ENCODE measurements at places on chromosomes 5 and 9.

DNA sequence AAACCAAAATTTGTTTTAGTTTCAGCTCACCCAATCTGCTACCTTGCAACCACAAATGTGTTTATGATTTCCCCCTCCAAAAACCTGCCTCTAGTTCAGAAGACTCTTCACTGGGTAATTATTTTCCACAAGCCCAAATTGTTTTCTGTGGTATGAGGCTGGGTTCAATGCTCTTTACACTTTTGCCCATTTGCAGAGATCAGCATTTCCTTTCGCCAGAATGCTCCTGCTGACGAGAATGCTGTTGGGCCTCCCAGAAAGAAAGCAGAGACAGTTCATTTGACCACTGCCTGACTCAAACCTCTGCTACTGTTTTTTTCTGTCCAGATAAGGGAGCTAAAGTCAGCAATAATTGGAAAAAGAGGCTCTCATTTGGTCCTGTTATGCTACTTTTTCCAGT is 427.3 kb downstream of the PDE4D start:
- no peak for DNase-seq

DNA sequence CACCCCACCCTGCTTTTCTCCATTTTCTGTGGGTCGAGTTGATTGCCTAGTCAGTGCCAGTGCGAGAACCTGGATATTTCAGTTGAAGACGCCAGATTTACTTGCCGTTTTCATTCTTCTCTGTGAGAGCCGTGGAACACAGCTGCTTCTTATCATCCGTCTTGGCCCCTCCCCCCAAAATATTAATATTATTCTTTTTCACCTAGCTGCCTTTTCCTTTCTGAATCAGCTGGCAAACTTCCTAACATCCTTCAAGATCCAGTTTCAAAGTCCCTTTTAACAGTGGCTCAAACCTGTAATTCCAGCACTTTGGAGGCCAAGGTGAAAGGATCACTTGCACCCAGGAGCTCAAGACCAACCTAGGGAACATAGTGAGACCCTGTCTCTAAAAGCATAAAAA is 117.1 kb upstream of the RASA1 start:
- no peak for DNase-seq

DNA sequence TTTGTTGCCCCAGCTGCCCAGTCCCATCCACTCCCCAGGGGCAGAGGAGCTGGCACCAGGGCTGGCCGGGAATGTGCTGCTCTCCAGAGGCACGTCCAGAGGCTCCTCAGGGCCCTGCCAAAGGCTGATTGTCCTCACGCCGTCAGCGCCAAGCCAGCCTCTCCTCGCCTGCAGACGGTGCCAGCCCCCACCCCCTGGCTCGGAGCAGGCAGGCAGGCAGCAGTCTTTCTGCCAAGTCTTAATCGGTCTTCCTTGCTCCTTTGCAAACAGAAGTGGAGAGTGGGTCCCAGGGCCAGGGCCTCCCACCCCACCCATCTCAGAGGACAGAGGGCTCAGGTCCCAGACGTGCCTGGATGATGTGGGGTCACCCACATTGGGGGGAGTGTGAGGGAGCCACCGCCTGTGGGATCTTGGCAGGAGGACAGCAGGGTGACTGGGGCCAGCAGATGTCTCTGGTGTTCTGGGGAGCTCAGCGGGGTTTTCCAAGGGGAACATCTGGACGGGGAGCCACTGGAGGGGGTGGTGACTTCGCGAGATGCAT is 36.3 kb downstream of the FAM163B start:
- DNase-seq = no peak

- no peak for DNase-seq
These were observed 5.6 kb downstream of the ZNF462 start for GRCh38 chr9:106868565-106868964.

- no peak for DNase-seq
These were observed 23.4 kb downstream of the CPLX2 start for GRCh38 chr5:175894793-175895192.

GRCh38 chr9:87108661-87109060 is 161.4 kb upstream of the GAS1 start:
- no peak for DNase-seq

DNA sequence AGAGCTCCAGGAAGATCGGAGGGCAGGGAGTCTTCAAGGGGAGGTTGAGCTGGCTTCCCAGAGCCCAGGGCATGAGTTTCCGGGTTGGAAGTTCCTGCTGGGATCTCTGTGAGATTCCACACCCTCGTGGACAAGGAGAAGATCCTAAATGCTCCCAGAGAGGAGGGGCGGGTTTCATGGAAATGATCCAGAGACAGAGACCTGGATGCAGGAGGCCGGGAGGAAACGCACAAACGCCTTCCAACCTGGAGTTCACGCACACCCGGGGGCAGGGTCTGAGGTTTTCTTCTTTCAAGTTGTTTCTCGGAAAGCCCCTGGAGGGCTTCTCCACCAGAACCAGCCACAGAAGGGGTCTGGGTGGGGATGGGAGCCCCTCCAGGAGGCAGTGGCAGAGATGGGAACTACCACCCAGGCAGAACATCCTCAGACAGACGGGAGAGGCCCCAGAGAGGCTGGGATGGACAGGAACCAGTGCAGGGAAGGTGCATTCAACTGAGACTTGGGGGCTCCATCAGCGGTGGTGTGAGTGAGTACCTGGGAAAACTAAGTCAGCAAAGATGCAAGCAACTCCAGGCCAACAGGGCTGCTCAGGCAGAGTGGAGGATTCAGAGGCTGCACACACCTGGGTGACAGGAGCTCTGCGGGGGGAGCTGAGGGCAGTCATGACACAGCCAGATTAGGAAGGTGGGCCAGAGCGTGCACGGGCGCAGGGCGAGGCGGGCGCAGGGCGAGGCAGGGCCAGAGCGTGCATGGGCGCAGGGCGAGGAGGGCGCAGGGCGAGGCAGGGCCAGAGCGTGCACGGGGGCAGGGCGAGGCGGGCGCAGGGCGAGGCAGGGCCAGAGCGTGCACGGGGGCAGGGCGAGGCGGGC is 52.1 kb upstream of the EXOC3 start:
- no peak for DNase-seq

DNA sequence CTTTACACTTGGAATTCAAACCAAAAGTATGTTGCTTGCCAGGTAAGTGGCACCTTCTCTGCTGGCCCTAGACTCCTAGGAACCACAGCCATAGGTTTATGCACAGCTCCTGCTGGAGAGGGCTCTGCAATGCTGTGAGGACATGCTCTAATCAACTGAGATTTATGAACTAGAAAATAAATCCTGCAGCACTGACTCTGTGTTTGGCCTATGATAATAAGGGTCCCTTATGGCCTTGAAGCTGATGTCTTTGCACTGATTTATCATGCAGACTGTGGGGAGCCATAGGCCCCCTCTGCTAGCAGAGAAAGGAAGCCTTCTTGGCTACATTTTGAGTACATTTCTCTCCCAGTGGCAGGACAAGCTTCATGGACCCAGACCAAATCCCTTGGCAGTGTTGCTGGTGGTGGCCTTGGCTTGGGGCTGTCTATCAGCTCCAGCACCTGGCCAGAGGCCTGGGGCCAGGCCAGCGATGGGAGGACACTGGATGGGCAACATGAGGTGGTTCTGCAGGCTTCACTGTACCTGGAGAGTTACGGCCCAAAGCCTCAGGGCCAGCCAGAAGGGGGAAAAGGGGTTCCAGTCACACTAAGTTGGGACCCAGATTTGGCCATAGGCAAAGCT is 178.0 kb downstream of the SEMA6A start:
- DNase-seq = no peak

DNA sequence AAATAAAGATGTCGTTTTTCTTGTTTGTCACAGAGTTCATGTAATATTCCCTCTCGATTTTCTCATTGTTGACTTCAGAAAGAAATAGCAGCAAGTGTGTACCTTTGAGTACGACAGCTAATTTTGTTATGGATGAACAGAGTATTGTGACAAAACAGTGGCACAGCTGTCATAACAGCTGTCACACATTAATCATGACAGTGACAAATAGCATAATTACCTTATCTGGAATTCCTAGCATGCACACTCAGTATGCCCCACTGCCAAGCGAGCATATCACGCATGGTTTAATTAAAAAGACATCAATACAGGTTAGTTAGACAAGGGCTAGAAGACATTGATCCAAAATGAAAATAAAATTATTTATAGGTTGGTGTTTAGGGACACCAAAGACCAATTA is 375.1 kb downstream of the SPATA31D1 start:
- DNase-seq = no peak

GRCh38 chr5:76145945-76146344 is 62.8 kb downstream of the SV2C start:
- no peak for DNase-seq

GRCh38 chr5:72160959-72161358 is 53.7 kb downstream of the MAP1B start:
- DNase-seq = no peak

DNA sequence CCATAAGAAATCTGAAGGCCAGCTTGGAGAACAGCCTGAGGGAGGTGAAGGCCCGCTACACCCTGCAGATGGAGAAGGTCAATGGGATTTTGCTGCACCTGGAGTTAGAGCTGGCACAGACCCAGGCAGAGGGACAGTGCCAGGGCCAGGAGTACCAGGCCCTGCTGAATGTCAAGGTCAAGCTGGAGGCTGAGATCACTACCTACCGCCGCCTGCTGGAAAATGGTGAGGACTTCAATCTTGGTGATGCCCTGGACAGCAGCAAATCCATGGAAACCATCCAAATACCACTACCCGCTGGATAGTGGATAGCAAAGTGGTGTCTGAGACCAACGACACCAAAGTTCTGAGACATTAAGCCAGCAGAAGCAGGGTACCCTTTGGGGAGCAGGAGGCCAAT is 100.5 kb upstream of the MAN2A1 start:
- DNase-seq = no peak

GRCh38 chr5:74885170-74885569 is 19.0 kb upstream of the FAM169A start:
- no peak for DNase-seq

- DNase-seq = no peak
These were observed 146.5 kb downstream of the LPAR1 start for GRCh38 chr9:110891760-110892159.

DNA sequence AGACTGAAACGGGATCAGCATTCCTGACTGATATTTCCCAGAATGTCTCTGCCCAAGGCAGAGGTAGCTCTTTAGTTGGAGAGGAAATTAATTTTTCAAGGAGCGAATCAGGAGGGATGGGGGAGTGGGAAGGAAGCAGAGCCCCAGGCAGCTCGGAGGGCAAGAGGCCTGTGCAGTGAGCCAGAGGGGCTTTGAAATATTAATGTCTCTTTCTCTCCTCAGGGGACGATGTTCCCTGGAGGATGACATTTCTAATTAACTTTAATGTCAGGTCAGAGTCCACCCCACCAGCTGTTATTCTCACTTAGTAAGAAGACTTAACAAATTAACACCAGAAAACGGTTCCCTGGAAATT is 45.6 kb downstream of the SLC6A7 start:
- no peak for DNase-seq

GRCh38 chr5:139155333-139155732 is 42.8 kb downstream of the SIL1 start:
- no peak for DNase-seq

GRCh38 chr5:160641405-160641804 is 210.6 kb downstream of the ATP10B start:
- no peak for DNase-seq

DNA sequence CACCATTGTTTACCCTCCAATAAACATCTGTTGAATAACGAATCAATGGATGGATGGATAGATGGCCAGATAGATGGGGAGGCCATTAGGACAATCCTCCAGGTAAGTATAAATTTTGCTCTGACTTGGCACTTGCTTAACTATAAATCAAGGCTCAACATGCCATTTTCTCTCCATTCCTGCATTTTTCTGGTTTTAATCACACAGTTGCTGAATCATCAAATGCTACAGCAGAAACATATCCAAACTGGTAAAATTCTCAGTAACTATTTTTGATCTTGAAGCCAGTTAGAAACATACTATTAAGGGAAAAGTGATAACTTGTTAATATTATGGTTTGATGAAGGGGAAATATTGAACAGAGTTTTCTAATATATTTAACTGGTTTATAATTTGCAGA is 71.5 kb upstream of the MTAP start:
- no peak for DNase-seq

DNA sequence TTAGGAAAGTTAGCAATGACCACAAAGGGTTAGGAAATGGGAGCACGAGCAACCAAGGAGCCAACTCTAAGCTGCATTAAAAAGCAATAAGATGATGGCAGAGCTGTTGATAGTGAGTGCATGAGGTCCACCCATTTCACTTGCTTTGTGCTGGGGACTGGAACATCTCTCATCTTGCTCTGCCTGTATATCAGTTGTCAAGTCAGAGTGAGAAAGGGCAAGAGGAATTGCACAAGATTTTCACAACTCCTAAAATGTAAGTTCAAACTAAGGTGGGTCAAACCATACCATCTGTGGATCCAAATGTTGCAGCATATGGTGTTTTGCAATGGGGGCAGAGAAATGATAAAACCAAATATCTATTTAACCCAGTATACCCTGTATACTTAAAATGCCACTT is 2.8 kb upstream of the ESM1 start:
- DNase-seq = no peak

DNA sequence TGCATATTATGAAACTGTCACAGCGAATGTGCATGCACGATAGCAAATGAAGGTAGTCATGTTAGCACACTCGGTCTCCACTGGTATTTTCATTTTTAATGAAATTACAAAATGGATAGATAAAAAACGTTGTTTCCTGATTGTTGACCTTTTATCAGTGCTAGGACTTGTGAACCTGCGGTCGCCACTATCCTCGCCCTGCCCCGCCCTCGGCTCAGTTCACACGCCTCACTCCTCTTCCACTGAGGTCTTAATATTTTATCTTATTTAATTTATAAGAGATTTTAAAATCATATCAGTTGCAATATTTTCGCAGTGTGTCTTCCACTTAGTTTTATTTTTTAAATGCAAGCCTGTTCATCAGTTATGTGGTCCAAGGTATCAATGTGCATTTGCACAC is 382.6 kb upstream of the IRX4 start:
- DNase-seq = no peak

DNA sequence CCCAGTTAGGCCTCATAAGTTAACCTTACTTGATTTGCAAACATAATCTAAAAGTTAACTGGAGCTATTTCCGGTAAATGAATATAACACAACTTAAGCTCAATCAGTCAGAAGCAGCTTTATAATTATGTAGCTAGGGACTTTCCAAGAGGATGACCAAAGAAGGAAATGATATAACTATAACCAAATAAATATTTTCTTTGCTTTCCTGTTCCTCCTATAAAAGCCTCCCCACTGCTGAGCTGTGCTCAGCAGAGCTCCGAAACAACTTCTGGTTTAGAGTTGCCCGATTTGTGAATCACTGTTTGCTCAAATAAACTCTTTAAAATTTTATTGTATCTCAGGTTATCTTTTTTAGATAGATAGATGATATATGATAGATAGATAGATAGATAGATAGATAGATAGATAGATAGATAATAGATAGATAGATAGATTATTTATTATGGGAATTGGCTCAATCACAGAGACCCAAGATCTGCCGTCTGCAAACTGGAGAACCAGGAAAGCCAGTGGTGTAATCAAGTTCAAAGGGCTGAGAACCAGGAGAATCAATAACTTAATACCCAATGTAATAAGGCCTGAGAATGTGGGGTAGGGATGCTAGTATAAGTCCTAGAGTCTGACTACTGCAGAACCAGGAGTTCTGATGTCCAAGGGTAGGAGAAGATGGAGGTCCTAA is 19.3 kb upstream of the TMEM161B start:
- no peak for DNase-seq

GRCh38 chr9:23542438-23542837 is 283.6 kb downstream of the ELAVL2 start:
- DNase-seq = no peak
